ENCODE measurements at places on chromosomes 12 and 14. TPM values are rescaled to one million over a fixed set of nuclear protein-coding genes. Genes with fewer than 3 reads are reported as not detected.

Gene LMNTD1
- not detected for total RNA-seq

Gene OR10P1
- not detected for total RNA-seq

DNA sequence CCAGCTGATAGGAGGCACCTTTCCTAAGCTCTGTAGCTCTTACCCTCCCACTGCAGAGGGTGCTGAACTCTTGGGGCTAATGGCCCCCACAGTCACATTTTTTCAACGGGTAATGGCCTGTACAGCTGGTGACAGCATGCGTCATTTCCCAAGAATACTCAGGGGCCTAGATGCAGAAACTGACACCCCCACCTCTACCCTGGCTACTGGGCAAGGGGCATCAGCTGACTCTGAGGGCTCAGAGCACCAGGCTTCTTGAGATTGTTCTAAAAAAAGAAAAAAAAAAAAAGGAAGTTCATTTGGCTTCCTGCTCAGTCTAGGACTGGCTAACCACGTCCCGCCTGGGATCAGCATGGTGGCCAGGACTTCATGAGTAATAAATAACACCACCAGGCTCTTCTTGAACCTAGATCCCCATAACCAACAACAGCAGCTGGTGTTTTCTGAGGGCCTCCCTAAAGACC, 35.2 kb downstream of the ZFP36L1 start:
- peak; percentile 86 for DNase-seq

DNA sequence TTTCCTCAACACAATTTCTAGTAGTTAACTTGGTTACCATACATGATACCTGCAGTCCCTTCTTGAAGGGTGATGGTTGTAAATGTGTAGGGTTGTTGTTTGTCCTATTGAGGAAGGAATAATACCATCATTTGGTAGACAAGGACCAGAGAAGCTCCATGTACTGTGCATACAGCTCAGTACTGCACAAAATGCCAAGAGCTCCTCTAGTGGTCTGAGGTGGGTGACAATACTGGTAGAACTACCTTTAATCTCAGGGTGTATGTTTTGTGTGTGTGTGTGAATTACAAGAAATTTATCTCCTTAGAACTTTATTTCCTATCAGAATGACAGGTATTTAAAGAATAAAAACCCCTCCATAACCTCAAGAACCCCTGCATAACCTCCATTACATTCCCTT, 575.3 kb downstream of the TMTC2 start:
- no peak for DNase-seq

Gene PRKD1
- total RNA-seq = 44.2 TPM

- no peak for DNase-seq
Observed at GRCh38 chr12:41174602-41175001, 13.5 kb upstream of the PDZRN4 start.

Gene TAS2R13
- total RNA-seq = 2.5 TPM

DNA sequence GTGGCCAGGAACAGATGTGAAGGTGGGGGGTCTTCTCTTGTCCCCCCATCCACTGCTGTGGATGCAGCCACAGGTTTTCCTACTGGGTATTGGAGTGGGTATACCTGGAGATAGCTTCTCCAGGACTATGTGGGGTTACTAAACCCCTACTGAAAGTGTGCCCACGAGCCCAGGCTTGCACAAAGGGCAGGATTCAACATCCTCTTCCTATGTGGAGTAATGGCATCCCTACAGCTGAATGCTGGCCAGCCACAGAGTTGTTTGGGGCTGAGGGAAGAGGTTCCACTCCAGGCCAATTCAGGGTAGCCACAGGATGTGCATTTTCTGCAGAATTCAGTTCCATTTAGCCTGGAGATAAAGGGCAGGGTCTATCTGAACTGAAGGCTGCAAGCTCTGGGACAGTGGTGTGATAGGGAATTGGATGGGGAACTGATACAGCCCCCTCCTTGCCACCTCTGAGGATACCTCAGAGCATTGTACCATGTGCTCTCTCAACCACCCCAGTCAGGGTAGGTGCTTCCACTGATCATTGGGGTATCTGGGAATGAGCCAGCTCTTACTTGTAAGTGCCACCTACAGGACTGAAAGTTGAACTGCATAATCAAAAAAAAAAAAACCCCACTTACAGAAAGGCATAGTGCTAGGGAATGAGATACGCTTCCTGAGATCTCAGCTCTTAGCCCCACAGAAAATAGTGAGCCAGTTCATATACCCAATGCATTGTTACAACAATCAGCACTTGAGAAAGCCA, 187.1 kb downstream of the KITLG start:
- DNase-seq = no peak

Gene TROAP
- total RNA-seq = 0.60 TPM

DNA sequence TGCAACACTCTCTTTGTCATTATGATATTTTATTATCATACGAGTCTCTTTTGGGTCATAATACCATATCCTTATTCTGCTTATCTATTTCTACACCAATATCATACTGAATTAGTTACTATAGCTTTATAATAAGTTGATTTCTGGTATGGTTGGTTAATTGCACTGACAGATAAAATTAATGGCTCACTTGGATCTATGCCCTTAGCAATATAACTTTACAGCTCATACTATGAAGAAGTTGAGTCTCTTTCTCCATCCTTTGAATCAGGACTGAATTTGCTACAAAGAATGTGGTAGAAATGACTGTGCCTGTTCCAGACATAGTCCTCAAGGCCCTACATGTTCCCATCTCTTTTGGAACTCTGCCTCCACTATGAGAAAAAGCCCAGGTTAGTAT, 139.7 kb upstream of the DYRK2 start:
- no peak for DNase-seq

GRCh38 chr12:66662729-66663128, 16.1 kb downstream of the GRIP1 start:
- DNase-seq = no peak

Gene ALG10B
- 8.2 TPM for total RNA-seq

Gene ANO4
- 0.83 TPM for total RNA-seq

GRCh38 chr14:88384718-88385117, 739 bp upstream of the SPATA7 start:
- no peak for DNase-seq

GRCh38 chr12:69545081-69545480, 40.2 kb upstream of the CCT2 start:
- no peak for DNase-seq

Gene KRT7
- total RNA-seq = 4.1 TPM

- no peak for DNase-seq
Observed at GRCh38 chr14:73829071-73829470, 22.6 kb upstream of the PTGR2 start.

Gene TRHDE
- 3.1 TPM for total RNA-seq

- no peak for DNase-seq
Observed at GRCh38 chr12:43337571-43338444, 214.2 kb downstream of the ADAMTS20 start.

DNA sequence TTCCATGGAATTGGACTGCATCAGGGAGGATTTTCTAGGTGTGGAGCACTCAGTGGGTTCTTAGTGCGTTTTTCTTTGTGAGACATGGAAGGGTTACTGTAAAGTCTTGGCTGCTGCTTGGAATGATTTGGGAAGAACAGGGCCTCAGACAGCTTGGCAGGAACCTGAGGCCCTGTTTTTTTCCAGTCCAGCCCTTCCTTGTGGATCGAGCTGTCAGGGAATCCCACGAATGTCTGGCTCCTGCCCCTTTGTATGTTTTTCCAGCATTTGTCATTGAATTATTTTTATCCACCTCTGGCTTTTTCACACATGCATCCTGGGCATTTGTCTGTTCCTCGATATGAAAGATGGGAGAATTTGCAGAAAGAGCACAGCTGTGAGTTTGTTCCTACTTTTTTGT, 158.5 kb downstream of the TGFB3 start:
- no peak for DNase-seq

DNA sequence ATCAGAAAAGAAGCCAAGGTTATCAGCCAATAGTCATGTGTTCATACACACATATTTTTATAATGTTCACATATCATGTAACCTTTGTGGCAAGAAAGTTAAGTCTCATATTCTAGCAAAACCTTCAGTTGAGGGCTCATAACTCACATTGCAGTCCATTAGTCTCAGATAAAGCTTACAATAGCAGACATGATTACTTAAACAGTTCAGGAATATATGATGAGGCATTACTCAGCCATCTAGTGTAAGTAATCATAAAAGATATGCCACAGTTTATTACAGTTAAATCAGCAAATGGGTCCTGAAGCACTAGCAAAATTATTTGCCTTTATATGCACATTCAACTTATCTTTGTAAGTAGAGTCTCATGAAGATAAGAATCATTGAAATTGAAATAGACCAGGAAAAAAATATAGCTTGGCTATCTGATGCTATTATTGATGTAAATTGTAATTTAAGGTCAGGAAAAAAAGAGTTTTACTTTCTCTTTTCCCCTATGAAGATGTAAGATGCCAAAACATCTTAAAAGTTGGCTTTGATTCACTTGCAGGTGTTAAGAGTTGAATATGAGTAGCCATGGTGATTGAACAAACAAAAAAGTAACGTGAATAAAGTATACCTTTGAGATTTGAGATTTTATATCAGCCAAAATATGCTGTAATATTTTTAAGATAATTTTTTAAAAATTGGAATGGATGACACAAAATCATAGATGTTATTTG, 537.0 kb downstream of the SLC6A15 start:
- no peak for DNase-seq

Gene PYGL
- 52.0 TPM for total RNA-seq

All from posterior vena cava (tissue), 2 donors.